ENCODE measurements at places on chromosomes 12 and 14.

GRCh38 chr12:15486859-15487258, 164.6 kb downstream of the PTPRO start:
- no peak for DNase-seq

GRCh38 chr14:95312311-95312710, 7.4 kb downstream of the CLMN start:
- DNase-seq = no peak

GRCh38 chr14:61186341-61187195, 94.6 kb downstream of the TMEM30B start:
- no peak for DNase-seq

GRCh38 chr12:132217371-132217770, 73.1 kb downstream of the NOC4L start:
- no peak for DNase-seq

- peak; percentile 32 for DNase-seq
Observed at GRCh38 chr14:91883753-91884152, 16.4 kb upstream of the TC2N start.

DNA sequence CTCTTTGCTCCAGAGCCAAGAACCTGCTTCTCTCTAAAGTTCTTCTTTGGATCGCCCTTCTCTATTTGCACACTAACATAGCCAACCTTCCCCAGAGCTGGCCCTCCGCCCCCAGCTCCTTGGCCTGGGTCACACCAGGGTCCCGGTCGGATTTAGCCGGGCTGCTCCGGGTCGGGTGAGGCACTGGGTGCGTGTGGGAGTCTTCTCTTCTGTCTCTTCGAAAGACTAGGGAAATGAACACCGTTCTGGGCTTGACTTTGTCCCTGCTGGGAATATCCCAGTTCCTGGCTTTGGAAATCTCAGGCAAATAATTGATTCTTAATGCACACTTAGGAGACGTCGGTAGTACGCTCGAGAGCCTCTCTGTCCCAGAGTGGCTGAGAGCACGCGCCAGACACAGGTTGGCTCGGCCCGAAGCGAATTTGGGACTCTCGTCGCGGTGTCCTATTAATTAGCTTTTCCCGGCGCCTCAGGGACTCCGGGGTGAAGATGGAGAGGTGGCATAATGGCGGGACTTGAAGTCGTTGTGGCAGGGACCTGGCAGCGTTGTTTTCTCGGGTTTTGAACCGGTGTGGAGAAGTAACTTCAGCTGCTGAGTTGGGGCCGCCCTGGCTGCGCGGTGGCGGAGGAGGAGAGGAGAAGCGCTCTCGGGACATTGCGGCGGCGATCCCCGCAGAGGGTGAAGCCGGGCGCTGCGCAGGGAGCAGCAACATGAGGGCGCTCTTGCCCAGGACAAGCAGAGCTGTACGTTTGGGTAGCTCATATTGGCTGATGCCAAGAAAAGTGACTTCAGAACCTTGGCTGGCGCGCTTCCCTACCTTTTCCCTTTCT, 7.5 kb downstream of the FOXG1 start:
- DNase-seq = no peak

GRCh38 chr14:55458800-55459515, 18.5 kb upstream of the TBPL2 start:
- DNase-seq = no peak

GRCh38 chr14:54776361-54777001, 126.1 kb downstream of the GCH1 start:
- DNase-seq = no peak

All from body of pancreas (tissue), 4 donors.